Thoracic aorta (tissue), 2 donors: ENCODE measurements at places on chromosomes 7 and 10.

- no peak for DNase-seq
- H3K27ac ChIP-seq: no peak overlapping the region
- no peak overlapping the region for H3K4me3 ChIP-seq
- no peaks in the 10 kb centered on the region for H3K36me3 ChIP-seq
Measured at GRCh38 chr10:127527891-127528290, 21.2 kb upstream of the NPS start.

DNA sequence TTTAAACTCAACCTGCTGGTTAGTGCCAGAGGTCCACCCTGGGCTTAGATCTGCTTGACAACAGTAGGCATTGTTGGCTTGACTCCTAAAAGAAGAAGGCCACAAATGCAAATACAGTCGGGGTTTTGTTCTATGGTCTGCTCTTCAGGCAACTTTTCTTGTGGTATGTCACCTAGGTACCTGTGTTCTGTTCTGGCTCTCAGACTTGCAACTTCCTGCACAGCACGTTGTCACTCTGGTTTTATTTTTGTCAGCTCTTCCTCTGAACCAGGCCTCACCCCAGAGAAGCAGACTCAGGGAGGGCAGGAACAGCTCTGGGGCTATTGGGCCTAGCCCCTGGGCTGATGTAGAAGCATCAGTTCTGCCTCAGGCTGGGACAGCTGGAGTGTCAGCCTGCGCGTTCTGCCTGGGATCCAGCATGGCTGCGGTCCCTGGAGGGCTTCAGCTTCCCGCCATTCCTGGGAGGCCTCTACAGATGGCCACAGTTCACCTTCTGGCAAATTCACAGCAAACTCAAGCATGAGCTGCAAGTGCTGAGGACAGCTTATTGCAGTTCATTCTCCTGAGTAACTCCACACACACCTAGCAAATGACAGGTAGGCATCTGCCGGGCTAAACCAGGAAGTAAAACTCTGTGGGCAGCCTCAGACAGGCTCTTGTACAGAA lies 11.0 kb upstream of the PDCD4 start:
- DNase-seq: no peak
- no peaks in the 10 kb centered on the region for H3K27me3 ChIP-seq
- no peaks in the 10 kb centered on the region for H3K36me3 ChIP-seq
- H3K27ac ChIP-seq: no peak overlapping the region
- H3K4me1 ChIP-seq: peaks cover 26% of the 10 kb centered on the region

- no peak for DNase-seq
- H3K27ac ChIP-seq: no peak overlapping the region
- no peaks in the 10 kb centered on the region for H3K4me1 ChIP-seq
- no peaks in the 10 kb centered on the region for H3K36me3 ChIP-seq
Measured at GRCh38 chr10:128865436-128866195, 601.4 kb upstream of the MGMT start.

- no peak for DNase-seq
- no peak overlapping the region for H3K4me3 ChIP-seq
- H3K27me3 ChIP-seq: no peaks in the 10 kb centered on the region
- H3K4me1 ChIP-seq: no peaks in the 10 kb centered on the region
- H3K27ac ChIP-seq: no peak overlapping the region
- H3K36me3 ChIP-seq: no peaks in the 10 kb centered on the region
Measured at GRCh38 chr7:17985473-17986239, 42.0 kb downstream of the PRPS1L1 start.

DNA sequence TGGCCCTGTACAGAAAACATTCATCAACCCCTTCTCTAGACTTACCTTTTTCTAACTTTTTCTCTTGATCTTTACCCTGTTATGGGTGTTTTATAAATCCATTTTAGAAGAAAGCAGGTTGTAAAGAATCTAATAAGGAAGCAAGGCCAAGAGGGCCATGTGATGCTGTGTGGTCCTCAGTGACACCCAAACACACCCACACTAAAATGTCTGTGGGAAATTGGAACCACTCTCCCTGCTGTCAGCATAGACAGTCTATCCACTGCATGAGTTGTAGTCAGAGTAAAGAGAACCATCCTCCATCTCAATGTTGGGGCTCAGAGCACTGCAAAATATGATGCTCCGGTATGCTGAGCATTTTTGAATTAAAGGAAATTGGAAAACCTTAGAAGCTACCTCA lies 235.5 kb downstream of the SKIDA1 start:
- H3K27ac ChIP-seq: no peak overlapping the region
- no peak overlapping the region for H3K4me3 ChIP-seq
- peaks cover 12% of the 10 kb centered on the region for H3K4me1 ChIP-seq
- H3K36me3 ChIP-seq: no peaks in the 10 kb centered on the region

- DNase-seq: no peak
- H3K27ac ChIP-seq: no peak overlapping the region
- H3K27me3 ChIP-seq: no peaks in the 10 kb centered on the region
- no peaks in the 10 kb centered on the region for H3K4me1 ChIP-seq
- no peaks in the 10 kb centered on the region for H3K36me3 ChIP-seq
Measured at GRCh38 chr10:109275960-109276359, 647.4 kb downstream of the XPNPEP1 start.

DNA sequence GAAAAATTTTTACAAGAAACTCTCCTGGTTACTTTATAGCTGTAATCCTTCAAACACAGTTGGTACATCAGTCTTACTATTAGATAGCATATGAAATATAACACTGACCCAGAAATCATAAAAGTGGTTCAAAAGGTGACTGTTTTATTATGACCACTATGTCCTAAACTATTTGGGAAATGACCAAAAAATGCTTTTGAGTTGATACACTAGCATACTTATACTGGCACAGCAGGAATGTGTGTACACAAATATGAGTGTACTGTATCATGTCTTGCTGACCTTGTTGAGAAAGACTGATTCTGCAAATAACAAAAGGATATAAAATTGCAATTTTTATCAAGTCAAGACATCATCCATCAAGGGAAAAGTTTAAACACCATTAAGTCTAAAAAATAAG lies 24.3 kb downstream of the CSTF2T start:
- H3K27me3 ChIP-seq: no peaks in the 10 kb centered on the region
- H3K4me1 ChIP-seq: no peaks in the 10 kb centered on the region
- H3K4me3 ChIP-seq: no peak overlapping the region
